Omental fat pad (tissue), 4 donors: ENCODE measurements at places on chromosomes 4 and X.

GRCh38 chr4:87529187-87529586, at the start of gene SPARCL1:
Gene SPARCL1 (minus strand): TSS chr4:87529376. CDS start chr4:87499574, 29,802 bp downstream.
- DNase-seq, result no peak

- no peak for DNase-seq
Observed at GRCh38 chr4:144356941-144357381, 216.4 kb upstream of the GYPA start.

GRCh38 chr4:53141308-53141707, 224.6 kb downstream of the SCFD2 start:
- no peak for DNase-seq

- no peak for DNase-seq
Observed at GRCh38 chr4:38768968-38769394, 13.8 kb downstream of the TLR10 start.

DNA sequence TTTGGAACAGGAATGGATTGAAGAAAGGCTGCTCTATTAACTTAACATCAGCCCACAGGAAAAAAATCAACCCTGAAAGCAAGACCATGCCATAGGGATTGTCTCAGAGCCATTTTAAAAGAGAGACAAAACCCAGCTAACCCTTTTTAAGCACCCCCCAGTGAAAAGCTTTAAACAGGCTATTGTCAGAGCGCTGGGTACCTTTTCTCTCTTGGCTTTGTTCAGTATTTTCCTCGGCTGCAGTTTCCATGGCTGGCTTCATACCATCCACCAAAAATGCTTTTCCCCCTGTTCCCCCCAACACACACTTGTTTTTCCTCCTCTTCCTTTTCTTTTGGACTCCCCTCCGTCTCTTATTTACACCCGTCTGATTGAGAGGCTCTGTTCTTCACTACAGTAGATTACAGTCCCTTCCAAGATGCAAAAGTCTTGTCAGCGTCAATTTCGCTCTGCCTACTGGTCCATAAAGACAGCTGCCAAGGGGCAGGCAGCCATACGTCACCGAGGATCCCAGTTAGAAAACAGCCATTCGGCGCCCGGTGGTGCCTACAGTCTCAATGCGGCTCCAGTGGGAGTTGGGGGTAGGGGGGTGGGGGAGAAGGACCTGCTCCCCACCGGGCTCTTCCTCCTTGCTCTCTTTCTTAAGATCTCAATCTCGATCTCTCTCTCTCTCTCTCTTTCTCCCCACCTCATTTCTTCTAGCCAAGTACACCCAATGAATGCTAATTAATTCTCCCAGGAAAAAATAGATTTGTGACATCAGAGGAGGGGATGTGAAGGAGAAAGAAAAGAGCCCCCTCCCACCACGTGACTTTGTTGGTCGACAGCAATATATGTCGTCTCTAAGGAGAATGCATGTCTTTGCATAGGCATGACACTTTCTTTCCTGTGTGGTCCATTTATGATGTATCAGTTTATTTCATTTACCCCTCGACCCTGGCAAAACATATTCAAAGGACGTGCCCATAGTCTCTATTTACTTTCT, at the start of gene GPM6B:
TSS of gene GPM6B (minus strand) at position 451 of the 985 bp plus-strand sequence. CDS start at position 262, 189 bp downstream.
- no peak for DNase-seq

DNA sequence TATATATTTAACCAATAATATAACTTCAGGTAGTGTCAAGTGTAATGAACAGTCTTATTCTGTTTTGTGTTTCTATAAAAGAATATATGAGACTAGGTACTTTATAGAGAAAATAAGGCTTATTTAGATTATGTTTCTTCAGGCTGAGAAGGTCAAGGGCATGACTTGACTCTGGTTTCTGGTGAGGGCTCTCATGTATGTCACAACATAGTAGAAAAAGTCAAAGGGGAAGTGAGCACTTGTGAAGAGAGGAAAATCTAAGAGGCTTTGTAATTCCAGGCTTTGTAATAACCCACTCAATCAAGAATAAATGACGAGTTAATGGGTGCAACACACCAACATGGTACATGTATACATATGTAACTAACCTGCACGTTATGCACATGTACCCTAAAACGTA, 27.6 kb downstream of the PRR32 start:
- DNase-seq, result no peak

- no peak for DNase-seq
Observed at GRCh38 chr4:74329307-74329706, 21.0 kb downstream of the EPGN start.

- DNase-seq, result no peak
Observed at GRCh38 chr4:17326756-17327155, 185.1 kb downstream of the QDPR start.

DNA sequence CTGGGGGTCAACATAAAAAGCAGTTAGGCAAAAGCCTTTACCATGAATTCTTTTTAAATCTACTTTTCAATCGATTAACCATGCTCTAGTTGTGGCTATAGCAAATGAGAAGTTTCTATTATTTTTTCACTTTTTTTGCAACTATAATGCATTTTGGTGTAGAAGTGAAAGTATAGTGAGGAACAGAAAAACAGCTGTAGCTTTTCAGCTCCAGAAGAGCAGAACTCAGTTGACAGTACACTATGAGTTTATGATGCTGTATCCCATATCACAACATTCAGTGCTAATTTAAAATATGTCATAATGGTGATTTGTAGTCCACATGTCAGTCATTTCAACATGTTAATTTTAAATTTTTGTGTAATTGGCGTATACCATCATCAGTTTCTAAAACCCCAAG, 8.7 kb upstream of the MUC7 start:
- no peak for DNase-seq

DNA sequence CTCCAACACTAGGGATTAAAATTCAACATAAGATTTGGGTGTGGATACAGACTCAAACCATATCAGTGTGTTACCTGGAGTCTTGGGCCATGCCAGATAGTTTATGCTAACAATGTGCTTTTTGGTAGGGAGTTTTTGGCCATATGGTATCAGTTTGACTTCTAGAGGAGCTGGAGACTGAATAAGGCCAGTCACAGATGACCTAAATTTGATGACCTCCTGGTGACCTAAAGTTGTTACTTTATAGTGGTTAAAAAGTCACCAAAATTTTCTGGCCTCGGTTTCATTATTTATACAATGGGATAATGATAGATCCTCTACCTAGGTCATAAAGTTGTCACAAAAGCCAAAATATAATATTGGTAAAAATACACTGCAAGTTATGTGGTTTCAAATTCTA, 877.1 kb downstream of the RAPGEF2 start:
- DNase-seq, result no peak

GRCh38 chr4:103092245-103092644, 7.4 kb downstream of the BDH2 start:
- DNase-seq, result no peak

DNA sequence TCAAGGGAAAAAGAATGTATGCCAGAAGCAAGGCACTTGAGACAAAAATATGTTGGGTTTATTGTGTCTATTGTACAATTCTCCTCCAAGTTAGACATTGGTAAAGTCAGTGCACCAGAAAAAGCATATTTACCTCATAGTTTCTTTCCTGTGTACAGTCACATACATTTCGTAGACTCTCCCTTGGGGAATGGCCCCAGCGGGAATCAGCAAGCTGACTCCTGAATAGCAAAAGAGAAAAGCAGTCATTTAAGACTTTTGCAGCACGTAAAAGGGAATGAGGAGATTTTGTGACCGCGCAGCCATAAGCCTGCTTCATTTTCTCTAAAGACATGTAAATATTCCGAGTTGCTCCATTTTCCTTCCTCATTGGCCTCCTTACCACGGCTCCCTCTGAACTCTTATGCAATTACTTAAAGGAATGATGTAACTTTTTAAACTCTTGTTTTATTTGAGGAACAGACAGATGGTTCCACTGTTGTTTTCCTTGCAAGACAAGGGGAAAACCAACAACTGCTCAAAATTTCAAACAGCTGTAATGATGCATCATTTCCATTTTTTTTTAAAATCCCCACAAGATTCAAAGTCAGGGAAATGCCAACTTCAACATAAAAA, 332.7 kb downstream of the UNC5C start:
- DNase-seq, result no peak

DNA sequence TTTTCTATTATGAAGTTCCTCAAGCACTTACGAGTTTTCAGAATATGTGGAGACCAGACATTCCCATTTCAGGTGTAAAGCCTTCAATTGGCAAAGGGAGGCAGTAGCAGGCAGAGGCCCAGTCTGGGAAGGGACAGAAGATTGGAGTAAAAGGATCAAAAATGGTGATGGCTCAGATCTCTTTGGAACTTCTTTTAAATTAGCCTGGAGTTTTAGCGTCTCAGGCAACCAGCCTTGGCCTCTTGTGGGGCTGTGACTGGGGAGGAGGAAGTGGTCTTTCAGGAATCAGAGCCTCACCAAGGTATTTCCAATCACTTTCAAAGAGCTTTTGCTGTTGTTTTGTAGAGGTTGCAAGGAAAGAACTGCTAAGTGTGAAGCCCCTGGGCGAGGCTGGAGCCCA, 239.1 kb downstream of the FRAS1 start:
- no peak for DNase-seq

DNA sequence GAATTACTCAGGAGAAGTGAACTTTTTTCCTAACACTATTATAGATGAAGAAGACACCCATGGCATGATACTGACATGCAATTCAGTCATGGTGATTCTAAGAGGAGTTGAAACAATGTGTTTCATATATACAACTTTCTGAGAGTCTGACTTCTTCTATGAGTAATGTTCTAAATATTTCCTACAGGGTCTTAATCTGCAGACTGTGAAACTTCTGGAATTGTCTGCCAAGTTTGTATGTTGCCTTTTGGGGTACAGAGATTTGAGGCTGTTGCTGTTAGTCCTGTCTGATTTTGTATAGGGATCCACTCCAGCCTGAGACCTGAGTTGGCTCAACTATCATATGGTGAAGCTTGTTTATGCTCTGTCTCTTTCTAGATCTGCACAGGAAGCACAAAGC, 160.6 kb upstream of the GATB start:
- no peak for DNase-seq

- no peak for DNase-seq
Observed at GRCh38 chr4:128288689-128289106, 1.1 kb upstream of the PGRMC2 start.

DNA sequence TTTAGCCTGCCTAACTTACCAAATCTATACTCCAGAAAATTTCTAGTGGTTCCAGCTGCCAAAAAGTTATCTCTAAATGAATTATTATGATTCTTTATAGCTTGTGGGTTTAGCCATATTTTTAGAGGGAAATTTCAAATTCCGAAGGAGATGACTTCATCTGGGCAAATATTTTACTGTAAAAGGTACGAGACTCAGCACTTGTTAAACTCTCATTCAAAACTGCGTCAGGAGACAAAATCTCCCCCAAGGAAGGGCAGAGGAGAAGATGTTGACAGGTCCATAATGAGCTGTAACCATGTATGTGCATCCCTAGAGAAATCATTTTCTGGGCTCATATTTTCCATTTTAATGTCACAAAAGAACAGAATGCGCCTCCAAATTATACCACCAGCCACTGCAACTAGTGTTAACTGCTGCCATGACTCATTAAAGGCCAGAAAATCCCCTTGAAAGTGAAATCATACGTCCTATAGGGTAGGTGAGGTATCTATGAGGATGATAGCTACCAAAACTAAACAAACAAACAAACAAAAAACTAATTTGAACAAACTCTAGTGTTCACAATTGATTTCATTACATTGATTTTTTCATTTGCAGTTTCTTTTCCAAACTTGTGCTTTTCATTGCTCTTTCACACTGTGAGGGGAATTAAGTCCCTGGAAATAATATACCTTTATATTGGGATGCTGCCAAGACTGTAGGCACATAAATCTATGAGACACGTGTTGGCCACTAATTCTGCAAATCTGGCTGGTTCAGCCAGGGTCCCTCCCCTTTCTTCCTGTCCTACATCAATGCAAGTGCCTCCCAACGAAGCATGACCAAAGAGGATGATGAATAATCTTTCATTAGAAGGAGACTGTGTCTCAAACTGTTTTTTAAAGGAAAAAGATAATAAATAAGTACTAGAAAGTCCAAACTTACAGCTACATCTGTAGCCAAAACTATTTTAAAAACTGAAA, 85.8 kb downstream of the ARHGAP6 start:
- DNase-seq, result no peak

GRCh38 chrX:152904151-152905080, 6.5 kb downstream of the ZNF185 start:
- DNase-seq, result no peak

- no peak for DNase-seq
Observed at GRCh38 chr4:48296365-48296764, 26.7 kb upstream of the TEC start.

DNA sequence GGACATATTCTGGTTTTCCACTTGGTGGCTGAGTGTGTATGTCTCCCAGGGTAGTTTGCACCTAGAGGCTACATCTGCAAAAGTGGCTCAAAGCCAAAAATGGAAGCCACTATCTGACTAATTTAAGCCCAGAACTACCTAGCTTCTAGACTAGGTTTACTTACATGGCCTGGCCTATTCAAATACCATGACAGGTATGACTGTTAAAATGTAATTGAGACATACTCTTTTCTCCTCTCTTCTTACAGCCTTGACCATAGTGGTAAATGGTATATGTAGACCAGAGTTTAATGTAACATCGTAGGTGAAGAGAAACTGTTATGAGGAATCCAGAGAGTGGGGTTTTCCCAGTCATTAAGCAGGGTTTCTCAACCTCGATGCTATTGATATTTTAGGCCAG, 2.6 kb upstream of the TRPC5 start:
- DNase-seq, result no peak

DNA sequence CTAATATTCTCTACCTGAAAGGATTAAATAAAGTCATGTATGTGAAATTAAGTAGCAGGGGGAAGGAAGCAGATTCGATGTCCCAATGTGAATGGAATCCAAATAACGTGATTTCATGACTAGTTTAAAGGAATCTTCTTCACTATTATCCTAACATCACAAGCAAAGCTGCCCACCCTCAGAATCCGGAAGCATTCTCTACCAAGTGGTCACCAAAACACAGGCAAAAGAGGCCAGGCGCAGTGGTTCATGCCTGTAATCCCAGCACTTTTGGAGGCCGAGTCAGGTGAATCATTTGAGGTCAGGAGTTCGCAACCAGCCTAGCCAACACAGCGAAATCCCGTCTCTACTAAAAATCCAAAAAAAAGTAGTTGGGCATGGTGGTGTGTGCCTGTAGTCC, 212.9 kb downstream of the LDB2 start:
- DNase-seq, result no peak
